ENCODE measurements at places on chromosomes 13 and 19. TPM values are rescaled to one million over a fixed set of nuclear protein-coding genes. Genes with fewer than 3 reads are reported as not detected.

Gene FPR3
- total RNA-seq = 32.7 TPM

Gene FCHO1
- total RNA-seq = 4.9 TPM

Gene ZNF112
- 6.0 TPM for total RNA-seq

Gene APC2
- total RNA-seq = 0.12 TPM

Gene PROZ
- not detected for total RNA-seq

Gene ZNF226
- total RNA-seq = 9.5 TPM

Gene ELL
- 18.1 TPM for total RNA-seq

Gene KDM4B
- 19.9 TPM for total RNA-seq

Gene SLC15A1
- total RNA-seq = 0.48 TPM

Gene TMEM86B
- 2.4 TPM for total RNA-seq

Gene C3
- total RNA-seq = 2,590 TPM

Gene MBD3
- 80.4 TPM for total RNA-seq

Gene TMEM150B
- 7.1 TPM for total RNA-seq

Data from omental fat pad (tissue), 4 donors.